ENCODE measurements at places on chromosomes 1 and 21.

DNA sequence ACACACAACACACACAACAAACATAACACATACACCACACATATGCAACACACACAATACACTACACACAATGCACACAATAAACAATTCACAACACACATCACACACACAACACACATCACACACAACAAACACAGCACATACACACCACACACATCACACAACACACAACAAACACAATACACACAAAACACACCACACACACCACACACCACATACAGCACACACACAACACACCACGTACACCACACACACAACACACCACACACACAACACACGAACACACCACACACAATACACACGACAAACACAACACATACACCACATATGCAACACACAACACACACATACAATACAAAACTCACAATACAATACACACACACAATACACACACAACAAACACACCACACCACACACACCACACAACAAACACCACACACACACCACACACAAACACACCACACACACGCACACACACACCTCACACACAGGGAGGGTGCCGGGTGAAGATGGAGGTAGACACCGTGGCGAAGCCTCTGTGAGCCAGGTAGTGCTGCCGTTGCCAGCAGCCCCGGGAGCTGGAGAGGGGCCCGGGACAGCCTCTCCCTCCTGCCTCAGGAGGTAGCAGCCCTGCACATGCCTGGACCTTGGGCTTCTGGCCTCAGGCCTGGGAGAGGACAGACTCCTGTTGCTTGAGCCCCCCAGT lies 30.4 kb upstream of the C1orf174 start:
- no peak for DNase-seq

GRCh38 chr1:155392898-155393411 lies 72.3 kb downstream of the RUSC1 start:
- DNase-seq, result peak; percentile 8

DNA sequence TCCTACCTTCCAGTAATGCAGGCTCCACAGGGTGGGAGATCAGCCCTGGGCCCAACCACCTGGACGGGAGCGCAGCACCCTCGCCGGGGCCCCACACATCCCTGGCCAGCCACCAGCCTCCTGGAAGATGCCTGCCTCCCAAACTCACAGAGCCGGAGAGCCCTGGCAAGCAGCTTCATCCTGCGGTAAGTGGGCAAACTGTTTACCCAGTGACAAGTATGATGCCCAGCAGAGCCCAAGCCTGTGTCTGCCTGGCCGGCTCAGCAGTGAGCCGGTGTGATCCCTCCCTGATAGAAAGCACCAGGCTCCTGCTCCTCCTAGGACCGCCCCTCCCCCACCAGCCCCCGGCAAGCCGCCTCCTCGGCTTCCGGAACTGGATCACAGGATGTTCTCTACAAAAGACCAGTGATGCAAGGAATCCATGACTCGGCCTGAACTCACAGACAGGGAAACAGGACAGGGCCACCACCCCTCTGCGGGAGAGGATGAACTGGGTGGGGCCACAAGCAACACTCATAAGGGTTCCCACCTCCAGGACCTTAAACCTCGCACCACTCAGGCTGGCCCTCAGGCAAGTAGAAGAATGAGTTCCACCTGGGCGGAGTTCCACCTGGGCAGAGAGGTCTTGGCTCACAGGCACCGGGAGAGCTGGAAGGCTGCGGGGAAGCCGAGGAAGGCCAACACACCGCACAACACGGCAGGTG lies 7.9 kb downstream of the ACOT7 start:
- DNase-seq, result peak; percentile 57

GRCh38 chr1:11126569-11126968 lies 26.9 kb upstream of the EXOSC10 start:
- DNase-seq, result no peak

DNA sequence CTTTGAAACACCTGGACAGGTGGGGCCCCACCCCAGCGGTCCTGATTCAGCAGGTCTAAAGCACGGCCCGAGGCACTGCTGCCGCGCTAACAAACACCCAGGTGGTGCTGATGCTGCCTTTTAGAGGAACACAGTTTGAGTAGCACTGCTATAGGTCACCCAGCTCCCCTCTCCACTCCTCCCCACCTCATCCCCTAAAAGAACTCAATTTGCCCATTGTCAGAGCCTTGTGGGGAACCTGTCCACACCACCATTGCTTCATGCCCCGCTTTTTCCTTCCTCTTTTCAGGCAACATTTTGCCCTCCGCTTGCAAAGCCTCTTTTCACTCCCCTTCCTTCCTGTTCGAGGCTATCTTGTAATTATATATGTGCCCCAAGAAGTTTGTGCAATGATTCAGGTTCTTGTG lies 26.2 kb upstream of the PADI4 start:
- DNase-seq, result peak; percentile 39

- peak; percentile 84 for DNase-seq
These were observed 157.0 kb downstream of the RERE start for GRCh38 chr1:8660411-8660828.

- no peak for DNase-seq
These were observed 1.3 kb downstream of the USP24 start for GRCh38 chr1:55213885-55214211.

GRCh38 chr1:36446746-36447145 lies 3.5 kb downstream of the OSCP1 start:
- no peak for DNase-seq

DNA sequence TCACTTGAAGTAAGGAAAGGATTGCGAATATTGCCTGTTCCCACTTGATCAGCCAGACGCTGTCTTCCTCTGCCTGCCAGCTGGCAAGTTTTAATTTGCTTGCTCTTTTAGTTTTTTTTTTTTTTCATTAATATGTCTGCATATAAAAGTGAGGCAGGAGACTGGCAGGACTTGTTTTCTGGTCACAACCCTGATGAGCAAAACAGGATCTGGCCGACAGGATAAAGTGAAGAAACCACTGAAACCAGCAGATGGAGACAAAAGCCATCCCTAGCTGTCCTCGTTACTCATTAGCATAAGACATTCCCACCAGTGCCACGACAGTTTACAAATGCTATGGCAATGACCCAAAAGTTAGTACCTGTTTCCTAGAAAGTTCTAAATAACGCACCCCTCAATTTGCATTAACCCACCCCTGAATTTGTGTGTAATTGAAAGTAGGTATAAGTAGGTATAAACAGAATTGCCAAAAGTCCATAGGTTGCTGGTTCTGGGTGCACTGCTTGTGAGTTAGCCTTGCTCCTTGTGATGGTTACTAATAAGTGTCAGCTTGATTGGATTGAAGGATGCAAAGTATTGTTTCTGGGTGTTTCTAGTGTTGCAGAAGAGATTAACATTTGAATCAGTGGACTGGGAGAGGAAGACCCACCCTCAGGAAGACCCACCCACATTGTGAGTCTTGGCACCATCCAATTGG lies 60.8 kb downstream of the ZNF684 start:
- peak; percentile 74 for DNase-seq

- no peak for DNase-seq
These were observed 68.7 kb upstream of the CNTN2 start for GRCh38 chr1:204974327-204974726.

DNA sequence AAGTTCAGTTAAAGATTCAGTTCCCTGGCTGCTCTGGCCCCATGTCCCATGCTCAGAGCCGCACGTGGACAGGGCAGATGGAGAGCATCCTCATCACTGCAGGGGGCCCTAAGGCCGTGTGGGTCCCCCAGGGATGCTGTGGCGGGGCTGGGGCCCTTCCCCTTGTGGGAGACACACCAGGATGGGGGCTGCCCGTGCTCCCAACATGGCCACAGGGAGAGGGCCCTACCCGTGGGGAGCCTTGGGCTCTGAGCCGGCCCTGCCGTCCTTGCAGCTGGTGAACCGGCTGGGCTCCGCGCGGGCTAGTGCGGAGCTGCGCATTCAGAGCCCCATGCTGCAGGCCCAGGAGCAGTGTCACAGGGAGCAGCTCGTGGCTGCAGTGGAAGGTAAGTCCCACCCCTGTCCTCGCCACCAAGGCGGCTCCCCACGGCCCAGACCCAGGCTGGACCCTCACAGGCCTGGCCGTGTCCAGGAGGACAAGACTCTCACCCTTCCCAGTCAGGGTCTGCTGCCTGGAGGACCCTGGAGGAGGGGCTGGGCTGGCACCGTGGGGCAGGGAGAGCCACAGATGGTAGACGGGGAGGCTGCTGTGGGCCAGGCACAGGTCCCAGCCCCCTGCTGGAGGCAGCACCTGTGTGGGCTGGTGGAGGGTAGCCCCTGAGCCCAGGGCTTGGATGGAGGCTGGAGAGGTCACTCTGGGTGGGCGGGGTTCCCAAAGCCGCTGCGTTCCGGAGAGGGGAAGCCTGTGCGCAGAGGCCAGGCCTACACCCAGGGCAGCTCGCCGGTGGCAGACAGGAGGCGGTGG lies 53.8 kb downstream of the TRIM11 start:
- no peak for DNase-seq

GRCh38 chr21:33419538-33420123 lies 16.4 kb downstream of the IFNGR2 start:
- DNase-seq, result no peak

GRCh38 chr1:153774780-153775457 lies at the start of gene SLC27A3:
Gene SLC27A3, plus strand, starts transcription at chr1:153775407. Its CDS starts 91 bp downstream, at chr1:153775498.
- DNase-seq, result peak; percentile 72

DNA sequence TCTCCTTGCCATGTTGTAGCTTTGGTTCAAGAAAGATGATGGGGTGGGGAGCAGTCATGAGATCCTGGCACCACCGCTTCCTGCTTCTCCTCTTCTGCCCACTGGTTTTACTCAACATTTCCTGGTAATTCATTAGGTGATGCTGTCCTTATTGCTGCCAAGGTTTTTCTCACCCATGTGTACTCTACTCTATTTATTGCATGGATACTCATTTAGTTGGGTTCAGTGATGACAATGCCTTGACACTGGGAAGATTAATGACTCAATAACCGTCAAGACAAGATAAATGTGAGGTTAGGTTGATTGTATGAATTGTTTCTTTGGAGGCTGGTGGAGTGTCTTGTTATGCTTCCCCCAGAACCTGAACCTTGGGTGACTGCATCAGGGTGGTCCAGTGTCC lies 484.2 kb downstream of the SIPA1L2 start:
- no peak for DNase-seq

- no peak for DNase-seq
These were observed 30.3 kb downstream of the PRDM2 start for GRCh38 chr1:13730291-13730690.

GRCh38 chr1:79105500-79105899 lies 99.0 kb upstream of the ADGRL4 start:
- no peak for DNase-seq

- no peak for DNase-seq
These were observed 163.7 kb downstream of the ROR1 start for GRCh38 chr1:63937461-63938022.

Data from Ammon's horn (tissue), 1 donor.